ENCODE measurements at places on chromosomes 6 and 20. TPM values are rescaled to one million over a fixed set of nuclear protein-coding genes. Genes with fewer than 3 reads are reported as not detected.

DNA sequence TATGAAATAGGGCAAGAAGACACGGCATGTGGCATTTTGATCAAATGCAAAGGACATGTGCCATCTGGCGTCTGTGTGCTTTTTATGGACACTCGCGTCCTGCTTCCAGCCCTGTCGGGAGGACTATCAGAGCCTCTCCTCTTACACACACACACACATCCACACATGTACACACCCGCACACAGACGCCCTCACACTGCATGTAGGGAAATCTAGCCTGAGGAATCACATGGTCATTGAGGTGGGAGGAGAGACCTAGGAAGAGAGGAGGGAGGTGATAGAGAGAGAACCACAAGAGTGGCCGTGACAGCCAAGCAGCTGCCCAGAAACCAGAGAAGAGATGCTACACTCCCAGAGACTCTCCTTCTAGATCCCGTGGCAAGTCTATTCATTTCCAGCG, 105.9 kb upstream of the CDYL start:
- DNase-seq: no peak

DNA sequence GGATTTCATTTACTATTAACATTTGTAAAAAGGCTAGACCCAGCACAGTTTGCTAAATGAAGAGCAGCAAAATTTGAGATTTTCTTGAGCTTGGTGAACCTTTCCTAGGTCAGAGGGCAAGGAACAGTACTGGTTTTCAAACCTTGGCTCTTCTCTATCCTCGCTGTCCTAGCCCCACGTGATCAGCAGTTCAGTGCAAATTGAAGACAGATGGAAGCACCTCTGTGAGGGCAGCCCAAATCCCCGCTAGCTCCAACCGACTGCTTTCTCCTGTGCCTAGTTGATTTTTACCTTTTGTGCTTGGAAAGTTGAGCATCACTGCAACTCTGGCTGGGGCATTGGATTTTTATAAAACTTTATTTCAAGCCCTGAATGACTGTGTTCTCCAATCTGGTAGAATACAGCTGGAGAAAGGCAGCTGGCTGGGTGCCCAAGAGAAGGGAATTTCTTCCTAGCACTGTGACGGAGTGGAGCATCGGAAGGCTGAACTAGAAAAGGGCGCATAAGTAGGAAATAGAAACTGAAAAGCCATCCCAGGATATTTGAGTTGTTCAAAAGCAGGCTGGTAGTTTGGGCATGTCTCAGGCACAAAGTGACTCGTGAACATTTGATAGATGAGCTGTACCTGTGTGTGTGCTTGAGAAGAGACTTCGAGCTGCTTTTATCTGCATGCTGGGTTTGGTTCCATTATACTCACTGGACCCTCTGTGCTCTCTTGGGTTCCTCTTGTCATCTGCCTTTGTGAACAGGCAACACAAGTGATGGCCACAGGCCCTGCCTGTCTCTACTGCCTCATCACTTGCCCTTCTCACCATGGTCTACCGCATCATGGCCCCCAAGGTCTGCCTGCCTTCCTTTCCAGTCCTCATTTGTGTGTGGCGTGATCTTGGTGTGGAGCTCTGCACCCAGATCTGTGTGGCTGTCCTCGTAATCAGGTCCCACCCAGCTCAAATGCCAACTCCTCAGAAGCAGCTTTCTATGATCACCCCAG, 2.3 kb downstream of the RNF114 start:
- no peak for DNase-seq

- DNase-seq: no peak
These were observed 5.8 kb upstream of the PLTP start for GRCh38 chr20:45917790-45918141.

The MED23 gene
- 15.6 TPM for total RNA-seq

The ARMH2 gene
- total RNA-seq: not detected

The DEFB124 gene
- total RNA-seq: not detected
